ENCODE measurements at places on chromosomes 12 and 14. TPM values are rescaled to one million over a fixed set of nuclear protein-coding genes. Genes with fewer than 3 reads are reported as not detected.

DNA sequence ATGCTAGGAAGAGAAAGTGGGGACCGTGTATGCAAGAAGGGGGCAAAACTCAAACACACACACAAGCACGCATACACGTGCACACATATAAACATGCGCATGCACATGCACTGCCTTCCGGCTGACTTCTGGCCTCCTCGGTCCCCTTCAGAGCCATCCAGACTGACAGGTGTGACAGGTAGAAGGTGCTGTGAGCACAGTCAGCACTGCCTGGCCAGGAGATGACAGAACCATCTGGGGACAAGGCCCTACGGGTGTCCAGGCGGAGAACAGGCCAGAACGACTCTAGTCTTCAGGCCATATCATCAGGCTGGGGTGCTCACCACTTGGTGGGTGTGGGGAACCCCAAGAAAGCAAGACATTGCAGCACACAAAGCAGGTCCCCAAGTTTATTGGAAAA lies 7.3 kb downstream of the KRT83 start:
- no peak overlapping the region for H3K27ac ChIP-seq
- no peaks in the 10 kb centered on the region for H3K27me3 ChIP-seq
- H3K36me3 ChIP-seq = no peaks in the 10 kb centered on the region
- no peaks in the 10 kb centered on the region for H3K4me1 ChIP-seq

DNA sequence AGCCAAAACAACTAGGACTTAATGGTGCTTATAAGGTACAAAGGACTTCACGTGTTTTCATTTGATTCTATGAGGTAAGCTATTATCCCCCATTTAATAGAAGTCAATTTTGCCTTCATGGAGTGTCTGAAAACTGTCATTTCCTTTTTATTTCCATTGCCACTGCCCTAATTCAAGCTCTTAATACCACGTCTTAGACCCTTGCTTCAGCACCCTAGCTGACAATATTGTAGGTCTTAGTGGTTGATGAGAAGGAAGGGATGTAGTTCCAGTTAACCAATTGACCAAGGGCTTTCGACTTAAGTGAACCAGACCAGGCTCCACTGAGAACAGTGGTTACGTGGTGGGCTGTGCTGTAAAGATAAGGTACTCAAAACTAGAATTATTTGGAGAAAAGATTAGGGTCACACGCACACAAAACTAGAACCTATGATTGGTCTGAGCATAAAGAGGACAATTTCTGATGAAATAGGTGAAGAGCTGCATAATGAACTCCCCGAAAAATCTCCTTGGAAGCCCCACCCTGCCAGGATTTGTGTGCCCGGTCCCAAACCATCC lies 9.6 kb upstream of the ASIC1 start:
- no peak overlapping the region for H3K4me3 ChIP-seq
- no peaks in the 10 kb centered on the region for H3K27me3 ChIP-seq
- no peaks in the 10 kb centered on the region for H3K36me3 ChIP-seq

GRCh38 chr12:65961190-65962035 lies 137.1 kb downstream of the HMGA2 start:
- no peaks in the 10 kb centered on the region for H3K27me3 ChIP-seq
- no peak for DNase-seq
- no peak overlapping the region for H3K4me3 ChIP-seq
- H3K36me3 ChIP-seq = no peaks in the 10 kb centered on the region
- H3K27ac ChIP-seq = no peak overlapping the region

The ACSM4 gene
- not detected for total RNA-seq

DNA sequence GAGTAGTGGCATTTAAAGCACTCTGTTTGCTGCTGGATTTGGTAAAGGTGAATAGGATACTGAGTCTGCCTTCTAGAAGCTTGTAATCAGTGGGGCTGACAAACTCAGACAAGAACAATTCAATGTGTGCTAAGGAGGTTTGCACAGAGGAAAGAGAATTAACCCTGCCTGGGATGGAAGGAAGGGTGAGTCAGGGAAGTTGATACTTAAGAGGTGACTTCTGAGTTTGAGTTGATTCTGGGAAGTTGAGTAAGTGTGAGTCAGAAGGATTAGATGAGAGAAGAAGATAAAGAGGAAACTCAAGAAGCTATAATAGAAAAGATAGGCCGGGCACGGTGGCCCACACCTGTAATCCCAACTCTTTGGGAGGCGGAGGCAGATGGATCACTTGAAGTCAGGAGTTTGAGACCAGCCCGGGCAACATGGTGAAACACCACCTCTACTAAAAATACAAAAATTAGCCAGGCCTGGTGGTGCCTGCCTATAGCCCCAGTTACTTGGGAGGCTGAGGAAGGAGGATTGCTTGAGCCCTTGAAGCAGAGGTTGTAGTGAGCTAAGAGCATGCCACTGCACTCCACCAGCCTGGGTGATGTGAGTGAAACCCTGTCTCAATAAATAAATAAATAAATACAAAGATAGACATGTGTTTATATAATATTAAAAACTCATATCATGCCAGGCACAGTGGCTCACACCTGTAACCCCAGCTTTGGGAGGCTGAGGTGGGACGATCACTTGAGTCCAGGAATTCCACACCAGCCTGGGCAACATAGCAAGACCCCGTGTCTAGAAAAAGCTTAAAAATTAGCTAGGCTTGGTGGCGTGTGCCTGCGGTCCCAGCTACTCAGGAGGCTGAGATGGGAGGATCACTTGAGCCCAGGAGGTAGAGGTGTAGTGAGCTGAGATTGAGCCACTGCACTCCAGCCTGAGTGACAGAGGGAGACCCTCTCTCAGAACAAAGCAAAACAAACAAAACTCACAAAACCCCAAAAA lies 126.8 kb upstream of the CPM start:
- no peaks in the 10 kb centered on the region for H3K4me1 ChIP-seq
- no peak for DNase-seq
- no peaks in the 10 kb centered on the region for H3K36me3 ChIP-seq
- no peak overlapping the region for H3K27ac ChIP-seq
- H3K4me3 ChIP-seq = no peak overlapping the region
- H3K27me3 ChIP-seq = no peaks in the 10 kb centered on the region

The VSX2 gene
- total RNA-seq = not detected

DNA sequence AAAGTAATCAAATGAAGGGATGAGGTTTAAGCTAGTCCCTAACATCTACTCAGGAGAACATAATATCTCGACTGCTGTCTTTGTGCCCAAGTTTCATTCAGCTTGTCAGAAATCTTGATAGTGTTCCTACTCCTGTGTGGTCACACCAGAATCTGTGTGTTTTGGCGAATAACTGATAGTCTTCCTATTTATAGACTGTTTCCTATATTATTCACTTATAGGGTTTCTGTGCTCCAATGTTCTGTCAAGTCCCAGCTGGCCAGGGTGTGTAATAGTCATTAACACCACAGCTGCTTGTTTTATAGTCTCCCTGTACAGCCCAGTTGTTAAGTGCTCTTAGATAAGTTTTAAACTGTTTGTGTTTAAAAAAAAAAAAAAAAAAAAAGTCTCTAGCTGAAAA lies 45.9 kb downstream of the GPR135 start:
- H3K36me3 ChIP-seq = no peaks in the 10 kb centered on the region
- H3K4me3 ChIP-seq = no peak overlapping the region
- peak overlapping the region; percentile 62 for H3K27ac ChIP-seq
- H3K4me1 ChIP-seq = peaks cover 7% of the 10 kb centered on the region
- H3K27me3 ChIP-seq = no peaks in the 10 kb centered on the region

- H3K27ac ChIP-seq = no peak overlapping the region
- no peaks in the 10 kb centered on the region for H3K27me3 ChIP-seq
- no peaks in the 10 kb centered on the region for H3K4me1 ChIP-seq
- no peaks in the 10 kb centered on the region for H3K36me3 ChIP-seq
Measured at GRCh38 chr12:130667421-130667960, 48.6 kb downstream of the RIMBP2 start.

Data from ascending aorta (tissue), 2 donors.